ENCODE measurements at places on chromosomes 1 and 21.

GRCh38 chr21:25688275-25689155 lies 46.2 kb downstream of the ATP5PF start:
- no peak for DNase-seq

GRCh38 chr1:184489908-184490307 lies 103.1 kb downstream of the C1orf21 start:
- DNase-seq: no peak

GRCh38 chr1:231407547-231408396 lies 14.3 kb downstream of the EGLN1 start:
- peak; percentile 55 for DNase-seq

GRCh38 chr21:24369746-24370145 lies 1237.5 kb downstream of the MRPL39 start:
- no peak for DNase-seq

- DNase-seq: peak; percentile 20
Observed at GRCh38 chr21:44765231-44766013, 36.2 kb downstream of the UBE2G2 start.

GRCh38 chr1:233406994-233407631 lies 79.6 kb downstream of the MAP3K21 start:
- no peak for DNase-seq

DNA sequence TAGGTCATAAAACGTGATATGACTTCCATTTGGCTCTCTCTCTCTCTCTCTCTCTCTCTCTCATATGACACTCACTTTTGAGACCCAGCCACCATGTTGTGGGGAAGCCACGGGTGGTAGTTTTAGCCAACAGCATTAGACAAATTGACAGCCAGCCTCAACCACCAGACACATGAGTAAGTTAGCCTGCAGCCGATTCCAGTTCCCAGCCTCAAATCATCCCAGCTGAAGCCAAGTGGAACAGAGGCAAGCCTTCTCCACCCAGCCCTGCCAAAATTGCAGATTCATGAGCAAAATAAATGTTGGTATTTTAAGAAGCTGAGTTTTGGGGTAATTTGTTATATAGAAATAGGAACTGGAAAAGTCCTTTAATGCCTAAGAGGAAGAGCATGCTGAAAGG lies 98.0 kb upstream of the DNAH14 start:
- no peak for DNase-seq

GRCh38 chr1:236687273-236687672 lies 974 bp downstream of the ACTN2 start:
- no peak for DNase-seq

GRCh38 chr1:21338573-21339355 lies 48.5 kb upstream of the ECE1 start:
- no peak for DNase-seq

GRCh38 chr21:24175106-24175505 lies 1432.2 kb downstream of the MRPL39 start:
- DNase-seq: no peak

DNA sequence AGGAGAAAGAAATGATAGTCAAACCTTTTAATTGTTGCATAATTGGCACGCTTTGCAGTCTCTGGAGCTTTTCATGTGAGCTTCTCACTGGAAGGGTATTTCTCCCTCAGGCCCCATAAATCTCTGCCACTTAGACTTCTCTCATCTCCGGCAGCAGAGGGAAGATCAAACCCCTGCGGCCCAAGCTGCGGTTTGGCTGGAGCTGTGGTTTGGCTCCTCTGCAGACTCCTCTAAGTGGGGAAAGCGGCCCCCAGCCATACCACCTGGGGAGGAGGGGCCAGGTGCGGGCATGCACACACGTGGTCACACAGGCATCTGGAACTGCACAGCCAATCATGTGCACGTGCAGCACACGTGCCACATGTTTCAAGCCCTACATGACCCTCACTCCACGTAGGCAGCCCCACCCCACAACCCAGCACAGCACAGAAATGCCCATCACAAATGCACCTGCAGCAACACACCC lies 58.3 kb downstream of the UBE2T start:
- peak; percentile 35 for DNase-seq

- DNase-seq: peak; percentile 67
Observed at GRCh38 chr1:8598060-8598724, 219.2 kb downstream of the RERE start.

- peak; percentile 33 for DNase-seq
Observed at GRCh38 chr1:17370618-17371017, 1.4 kb upstream of the PADI6 start.

DNA sequence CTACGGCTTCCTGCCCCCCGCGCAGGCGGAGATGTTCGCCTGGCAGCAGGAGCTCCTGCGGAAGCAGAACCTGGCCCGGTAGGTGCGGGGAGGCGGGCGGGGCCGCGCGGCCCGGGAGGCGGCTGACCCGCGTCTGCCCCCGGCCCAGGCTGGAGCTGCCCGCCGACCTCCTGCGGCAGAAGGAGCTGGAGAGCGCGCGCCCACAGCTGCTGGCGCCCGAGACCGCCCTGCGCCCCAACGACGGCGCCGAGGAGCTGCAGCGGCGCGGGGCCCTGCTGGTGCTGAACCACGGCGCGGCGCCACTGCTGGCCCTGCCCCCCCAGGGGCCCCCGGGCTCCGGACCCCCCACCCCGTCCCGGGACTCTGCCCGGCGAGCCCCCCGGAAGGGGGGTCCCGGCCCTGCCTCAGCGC lies 16.6 kb downstream of the NOC2L start:
- DNase-seq: no peak

DNA sequence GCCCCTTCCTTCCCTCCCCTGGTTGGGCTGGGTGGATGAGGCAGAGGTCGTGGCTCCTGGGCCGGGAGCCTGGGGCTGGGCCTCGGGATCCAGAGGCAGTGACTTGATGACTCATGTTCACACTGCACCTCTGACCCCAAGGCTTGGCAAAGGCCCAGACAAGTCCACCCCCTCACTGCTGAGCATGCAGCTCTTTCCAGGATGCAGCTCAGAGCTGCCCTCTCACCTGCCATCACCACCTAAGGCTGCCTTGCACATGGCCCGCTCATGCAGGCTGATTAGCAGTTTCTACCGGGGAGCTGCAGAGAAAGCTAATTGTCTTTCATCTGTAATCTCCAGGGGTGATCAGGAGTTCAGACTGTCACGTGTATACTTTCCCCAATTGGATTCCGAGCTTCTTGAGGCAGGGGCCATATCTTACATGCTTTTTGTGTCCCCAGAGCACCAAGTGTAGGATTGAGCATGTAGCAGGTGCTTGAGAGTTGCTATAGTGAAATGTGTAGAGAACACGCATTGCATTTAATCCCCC lies 62.1 kb downstream of the LRRN2 start:
- DNase-seq: peak; percentile 55

DNA sequence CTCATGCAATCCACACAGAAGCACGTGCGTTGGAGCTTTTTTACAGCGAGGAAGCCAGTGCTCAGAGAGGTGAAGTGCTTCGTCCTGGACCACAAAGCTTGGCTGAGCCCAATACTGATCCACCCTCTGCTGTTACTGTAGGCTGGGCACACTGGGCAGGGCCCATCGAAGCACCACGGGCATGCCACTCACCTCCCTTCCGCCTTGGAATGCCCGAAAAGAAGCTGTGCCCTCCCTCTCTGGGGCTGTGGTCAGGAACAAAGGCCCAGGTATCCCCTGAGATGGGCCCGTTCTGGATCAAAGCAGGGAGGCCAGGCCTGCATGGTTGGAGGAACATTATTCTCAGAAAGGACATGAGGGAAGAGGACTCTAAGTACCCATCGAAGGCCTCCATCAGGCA lies 206.7 kb upstream of the C1orf174 start:
- no peak for DNase-seq

DNA sequence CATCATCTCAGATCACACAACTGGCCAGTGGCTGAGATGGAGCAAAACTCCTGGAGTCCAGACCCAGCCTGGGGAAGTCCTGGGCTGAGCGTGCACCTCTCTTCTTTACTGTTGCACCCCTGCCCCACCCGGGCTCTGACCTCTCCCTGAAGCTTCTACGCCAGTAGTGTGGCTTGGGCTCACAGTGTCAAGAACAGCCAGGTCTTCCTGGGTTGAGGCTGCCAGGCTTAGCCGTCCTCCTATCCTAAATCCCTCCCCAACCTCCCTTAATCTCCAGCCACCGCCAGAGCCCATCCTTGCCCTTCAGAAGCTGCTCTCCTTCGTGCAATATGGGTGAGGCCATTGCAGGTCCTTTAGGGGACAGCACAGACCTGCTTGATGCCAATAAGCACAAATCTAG lies 399.2 kb upstream of the VAMP3 start:
- DNase-seq: no peak

DNA sequence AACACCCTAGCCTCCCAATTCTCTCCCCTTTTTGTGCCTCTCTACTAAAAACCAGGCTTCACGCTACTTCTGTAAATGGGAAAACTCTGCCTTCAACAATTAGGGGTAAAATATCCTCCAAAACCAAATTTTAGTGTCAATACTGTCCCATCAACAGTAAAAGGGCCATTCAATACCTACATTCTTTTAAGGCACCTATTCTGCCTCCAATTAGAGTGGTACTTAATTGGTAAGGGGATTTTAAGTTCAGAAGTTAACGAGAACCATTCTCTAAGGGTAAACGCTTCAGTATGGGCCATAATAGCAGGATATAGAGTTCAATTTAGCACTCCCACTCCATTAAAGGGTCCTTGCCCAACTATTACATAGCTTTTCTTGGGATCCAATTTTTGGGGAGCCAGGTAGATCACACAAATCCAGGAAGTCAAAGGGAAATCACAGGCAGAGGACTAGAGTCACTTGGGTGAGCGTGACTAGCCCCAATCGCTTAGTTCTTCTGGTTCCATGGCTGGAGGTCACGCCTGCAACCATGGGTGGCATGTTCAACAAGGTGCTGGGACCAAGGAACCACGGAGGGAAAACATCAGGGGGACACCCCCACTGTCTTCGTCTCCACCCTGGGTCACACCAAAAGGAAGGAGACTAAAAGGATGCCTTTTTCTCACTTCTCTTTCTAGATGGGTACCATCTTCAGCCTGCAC lies 20.1 kb upstream of the BSDC1 start:
- DNase-seq: no peak

DNA sequence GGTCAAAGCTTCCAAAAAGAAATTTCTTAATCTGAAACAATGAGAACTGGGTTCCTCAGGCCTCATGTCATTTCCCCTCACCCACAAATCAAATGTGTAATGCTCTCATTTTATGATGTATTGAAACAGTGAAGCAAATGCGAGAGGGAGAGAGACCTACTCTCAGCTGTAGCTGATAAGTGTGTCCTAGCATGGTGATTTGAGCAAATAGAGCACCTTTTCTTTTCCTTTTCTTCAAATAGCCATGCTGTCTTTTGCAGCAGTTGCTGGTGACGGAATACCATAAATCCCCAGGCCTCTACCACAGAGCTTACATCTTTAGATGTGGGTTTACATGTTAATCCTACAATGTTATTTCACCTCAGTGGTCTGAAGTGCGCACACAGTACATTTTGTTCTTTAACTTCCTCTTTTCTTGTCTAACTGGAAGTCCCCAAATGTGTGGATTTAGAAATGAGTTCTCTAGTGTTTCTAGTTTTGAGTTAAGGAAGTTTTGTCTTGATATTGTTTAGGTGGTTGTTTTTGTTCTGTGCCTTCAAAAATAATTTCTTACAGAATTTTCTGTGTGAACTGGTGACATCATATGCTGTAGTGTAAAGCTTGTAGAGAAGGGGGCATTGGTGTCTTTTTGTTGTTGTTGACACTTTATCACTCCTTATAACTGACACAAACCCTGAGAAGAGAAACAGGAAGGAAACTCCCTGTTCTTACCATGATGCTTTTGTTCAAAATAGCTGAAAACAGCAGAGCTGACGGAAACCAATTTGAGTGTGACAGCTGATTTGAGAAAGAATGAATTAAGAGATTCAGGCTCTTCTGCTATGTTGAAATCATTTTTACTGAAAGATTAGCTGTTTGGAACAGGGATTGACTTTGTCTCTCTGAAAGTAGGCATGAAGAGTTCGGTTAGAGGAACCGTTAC lies 12.2 kb downstream of the SMAP2 start:
- DNase-seq: no peak

DNA sequence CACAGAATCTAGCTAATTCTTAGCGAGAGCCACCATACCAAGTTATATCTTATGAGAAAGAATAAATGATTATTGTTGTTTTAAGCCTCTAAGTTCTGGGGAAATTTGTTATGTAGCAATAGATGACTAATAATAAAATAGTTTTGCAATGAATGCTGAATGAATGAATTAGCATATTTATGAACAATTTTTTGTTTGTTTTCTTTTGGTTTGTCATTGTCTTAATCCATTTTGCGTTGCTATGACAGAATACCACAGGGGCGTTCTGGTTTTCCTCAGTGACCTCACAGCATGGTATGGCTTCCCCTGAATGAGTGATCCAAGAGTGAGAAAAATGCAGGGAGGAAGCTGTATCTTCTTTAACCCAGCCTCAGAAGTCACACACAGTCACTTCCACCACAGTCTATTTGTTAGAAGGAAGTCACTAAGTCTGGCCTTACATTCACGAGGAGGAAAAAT lies 53.8 kb upstream of the HPDL start:
- DNase-seq: no peak

GRCh38 chr1:113456967-113457366 lies 66.7 kb downstream of the MAGI3 start:
- peak; percentile 85 for DNase-seq

DNA sequence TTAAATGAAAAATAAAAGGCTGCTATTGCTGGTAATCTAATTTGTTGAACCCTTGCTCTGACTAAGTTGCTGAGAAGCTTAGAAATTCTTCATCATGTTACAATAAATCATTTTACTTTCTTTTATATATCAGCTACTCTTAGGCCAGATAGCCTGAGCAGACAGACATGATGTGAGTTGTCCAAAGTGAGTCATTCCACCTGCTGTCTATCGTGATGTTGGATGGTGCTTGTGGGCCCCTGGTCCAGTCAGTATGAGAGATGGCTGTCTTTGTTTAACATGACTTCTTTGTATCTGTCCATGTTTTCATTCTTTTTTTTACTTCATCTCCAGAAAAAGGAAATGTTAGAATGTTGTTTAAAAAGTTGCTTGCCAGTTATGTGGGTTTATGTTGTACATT lies 188.8 kb downstream of the ADGRL2 start:
- no peak for DNase-seq

DNA sequence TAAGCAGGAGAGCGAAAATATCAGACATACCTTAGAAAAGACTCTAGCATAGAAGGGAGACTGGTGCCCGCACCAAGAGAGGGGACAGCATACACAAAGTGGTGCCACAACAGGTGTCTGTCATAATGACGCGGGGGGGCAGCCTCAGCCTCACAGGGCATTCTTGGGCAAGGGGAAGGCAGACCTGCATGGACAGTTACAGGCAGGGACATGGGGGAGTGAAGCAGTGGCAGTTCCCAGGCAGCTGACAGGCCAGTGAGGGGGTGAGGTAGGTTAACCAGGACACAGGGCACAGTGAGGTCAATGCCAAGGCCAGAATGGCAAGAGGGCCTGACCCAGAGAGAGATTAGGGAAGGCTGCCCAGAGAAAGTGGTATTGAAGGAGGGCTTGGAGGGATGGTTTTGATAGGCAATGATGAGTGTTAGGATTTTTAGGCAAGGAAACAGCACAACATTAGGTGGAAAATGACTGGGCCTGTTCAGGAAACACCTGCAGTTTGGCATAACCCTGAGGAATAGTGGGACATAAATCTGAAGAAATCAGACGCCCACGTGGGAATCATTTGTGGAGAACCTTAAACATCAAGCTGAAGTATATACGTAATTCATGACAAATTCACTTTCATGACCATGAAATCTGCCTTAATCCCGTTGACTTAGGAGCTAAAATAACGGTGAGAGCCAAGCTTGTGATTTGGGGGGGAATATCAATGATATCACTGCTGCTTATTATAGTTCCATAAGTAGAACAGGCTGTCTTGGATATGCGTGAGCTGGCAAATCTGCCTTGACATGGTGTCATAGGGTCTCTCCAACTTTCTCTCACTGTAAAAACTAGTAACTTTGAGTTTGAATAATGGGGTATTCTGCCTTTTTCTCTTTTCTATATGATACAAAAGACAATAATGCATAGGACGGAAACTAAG lies 8.9 kb downstream of the PTPN14 start:
- no peak for DNase-seq

GRCh38 chr1:195054217-195054687 lies 1554.0 kb downstream of the KCNT2 start:
- DNase-seq: no peak
